Tongue (tissue), 3 donors: ENCODE measurements at places on chromosomes 3 and 15. TPM values are rescaled to one million over a fixed set of nuclear protein-coding genes. Genes with fewer than 3 reads are reported as not detected.

DNA sequence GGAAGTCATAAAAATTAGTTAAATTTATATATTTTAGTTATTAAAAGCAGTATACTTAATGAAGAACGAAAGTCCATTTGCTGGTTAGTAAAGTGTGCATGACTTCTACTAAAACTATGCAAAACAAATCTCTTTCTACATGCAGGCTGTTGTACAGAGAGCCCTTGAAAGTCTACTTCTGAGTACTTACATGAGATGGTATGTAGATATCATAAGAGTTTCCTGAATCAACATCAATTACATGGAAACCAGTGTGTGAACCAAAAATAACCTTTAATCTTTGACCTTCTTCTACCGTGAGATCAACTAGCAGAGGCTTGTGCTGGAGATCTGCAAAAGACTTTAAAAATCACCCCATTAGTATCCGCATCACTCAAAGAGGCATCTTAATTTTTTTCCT is 42.1 kb upstream of the SLC2A2 start:
- no peak for DNase-seq

GRCh38 chr3:135224815-135225362 is 429.8 kb downstream of the EPHB1 start:
- DNase-seq: no peak

Gene HGD
- 2.5 TPM for total RNA-seq

Gene GOLGA8J
- not detected for total RNA-seq

Gene MINAR1
- 0.82 TPM for total RNA-seq
